Stimulated activated CD4-positive, alpha-beta T cell treated with anti-CD3 and anti-CD28 coated beads, Interleukin-1b, Interleukin-23, amount 100 ng/mL, for 1 hour (primary cell): ENCODE measurements at places on chromosomes 1 and 21.

GRCh38 chr1:168470901-168471431 is 72.8 kb downstream of the XCL2 start:
- no peak for DNase-seq

- no peak for DNase-seq
Observed at GRCh38 chr1:218930472-218931241, 243.0 kb upstream of the LYPLAL1 start.

DNA sequence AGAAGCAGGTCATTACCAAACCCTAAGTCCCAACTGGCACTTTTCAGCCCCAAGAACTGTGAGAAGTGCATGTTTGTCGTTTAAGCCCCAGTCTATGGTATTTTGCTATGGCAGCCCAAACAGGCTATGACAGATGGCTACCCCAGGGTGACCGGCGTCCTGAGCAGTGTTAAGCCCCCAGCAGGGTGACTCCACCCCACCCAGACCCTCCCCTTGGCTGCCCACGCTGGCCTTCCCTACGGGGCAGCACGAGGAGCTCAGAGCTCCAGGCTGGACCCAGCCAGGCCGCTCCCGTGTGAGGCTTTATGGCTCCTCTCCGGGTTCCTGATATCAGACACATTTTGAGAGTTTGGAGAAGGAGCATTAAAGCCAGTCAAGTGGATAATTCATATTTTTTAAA is 684.0 kb downstream of the PTPRU start:
- no peak for DNase-seq

DNA sequence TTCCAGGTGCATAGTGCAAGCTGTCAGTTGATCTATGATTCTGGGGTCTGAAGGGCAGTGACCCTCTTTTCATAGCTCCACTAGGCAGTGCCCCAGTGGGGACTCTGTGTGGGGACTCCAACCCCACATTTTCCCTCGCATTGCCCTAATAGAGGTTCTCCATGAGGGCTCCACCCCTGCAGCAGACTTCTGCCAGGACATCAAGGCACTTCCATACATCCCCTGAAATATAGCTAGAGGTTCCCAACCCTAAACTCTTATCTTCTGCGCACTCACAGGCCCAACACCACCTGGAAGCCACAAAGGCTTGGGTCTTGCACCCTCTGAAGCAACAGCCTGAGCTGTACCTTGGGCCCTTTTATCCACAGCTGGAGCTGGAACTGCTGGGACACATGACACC is 65.7 kb upstream of the PKN2 start:
- no peak for DNase-seq

GRCh38 chr1:225906467-225906866 is 17.5 kb upstream of the LEFTY1 start:
- DNase-seq: no peak

GRCh38 chr1:230308039-230308438 is 118.1 kb downstream of the PGBD5 start:
- DNase-seq: no peak

GRCh38 chr1:201140235-201140940 is 13.4 kb upstream of the ASCL5 start:
- no peak for DNase-seq

DNA sequence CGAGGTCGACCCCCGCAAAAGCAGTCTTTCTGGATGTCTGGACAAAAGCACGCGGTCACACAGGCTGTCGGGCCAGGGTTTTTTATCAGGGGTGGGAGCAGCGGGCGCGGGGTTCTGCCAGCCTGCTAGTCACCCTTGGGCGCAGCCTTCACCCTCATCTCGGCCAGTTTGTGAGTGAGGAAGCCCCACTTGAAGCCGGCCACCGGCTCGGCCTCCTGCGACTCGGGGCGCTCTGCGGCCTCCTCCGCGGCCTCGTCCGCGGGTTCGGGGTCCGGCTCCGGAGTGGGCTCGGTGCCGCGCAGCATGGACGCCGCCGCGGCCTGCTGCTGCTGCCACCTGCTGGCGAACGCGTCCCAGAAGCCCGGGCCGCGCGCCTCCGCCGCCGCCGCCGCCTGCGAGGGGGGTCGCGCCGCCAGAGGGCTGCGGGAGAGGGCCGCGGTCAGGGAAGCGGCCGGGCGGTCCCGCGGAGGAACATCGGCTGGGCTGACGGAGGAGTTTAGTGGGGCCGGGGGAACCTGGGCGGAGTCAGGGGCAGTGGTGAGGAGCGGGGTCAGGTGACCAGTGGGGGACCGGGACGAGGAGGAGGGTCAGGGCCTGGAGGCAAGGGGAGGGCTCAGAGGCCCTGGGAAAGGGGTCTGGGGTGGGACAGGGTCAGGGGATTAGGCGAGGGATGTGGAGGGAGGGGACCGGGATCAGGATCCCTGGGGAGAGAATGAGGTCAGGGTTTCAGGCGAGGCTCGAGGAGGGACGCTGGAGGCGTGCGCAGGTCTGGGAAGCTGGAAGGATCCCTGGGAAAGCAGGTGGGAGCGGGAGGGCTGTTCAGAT is 4.5 kb downstream of the C1orf232 start:
- no peak for DNase-seq

DNA sequence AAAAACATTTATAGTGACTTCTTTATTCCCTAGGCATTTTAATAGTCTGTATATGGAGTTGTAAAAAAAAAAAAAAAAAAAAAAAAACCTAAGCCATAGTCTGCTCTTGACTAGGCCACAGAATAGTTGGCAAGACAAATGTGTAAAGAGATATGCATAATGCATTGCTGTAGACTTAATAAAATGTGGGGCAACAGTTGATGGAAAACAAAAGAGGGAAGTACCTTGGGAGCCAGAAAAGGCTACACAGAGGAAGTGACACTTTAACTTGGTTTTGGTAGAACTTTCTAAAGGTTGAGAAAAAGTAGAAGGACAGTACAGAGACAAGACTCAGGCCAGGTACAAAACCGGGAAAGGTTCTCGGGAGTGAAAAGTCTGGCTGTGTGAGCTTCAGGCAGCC is 802.9 kb upstream of the ADAMTS5 start:
- DNase-seq: no peak

DNA sequence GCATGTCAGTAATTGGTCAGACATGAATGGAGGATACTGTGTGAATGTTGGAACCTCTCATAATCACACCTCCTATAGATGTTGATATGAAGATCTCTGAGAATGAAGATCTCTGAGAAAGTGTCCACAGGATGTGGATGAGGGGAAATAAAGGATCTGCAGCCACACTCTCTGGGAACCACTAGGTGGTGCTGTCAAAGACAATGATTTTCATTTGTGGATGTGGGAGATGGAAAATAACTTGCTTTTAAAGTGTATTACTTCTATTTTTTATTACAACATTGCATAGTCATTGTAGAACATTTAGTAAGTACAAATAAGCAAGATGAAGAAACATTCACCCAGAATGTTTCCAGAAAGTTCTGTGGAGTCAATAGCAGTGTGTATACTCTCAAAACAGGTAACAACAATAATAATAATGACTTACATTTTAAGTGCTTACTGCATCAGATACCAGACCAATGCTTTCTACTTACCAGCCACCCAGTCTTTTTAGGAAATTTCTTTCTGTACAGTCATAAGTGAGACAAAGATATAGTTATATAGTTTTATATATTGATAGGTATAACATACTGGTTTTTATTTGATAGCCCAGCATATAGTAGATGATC is 128.2 kb downstream of the ATG4C start:
- DNase-seq: no peak

GRCh38 chr1:46529031-46529630 is 22.3 kb downstream of the KNCN start:
- no peak for DNase-seq

DNA sequence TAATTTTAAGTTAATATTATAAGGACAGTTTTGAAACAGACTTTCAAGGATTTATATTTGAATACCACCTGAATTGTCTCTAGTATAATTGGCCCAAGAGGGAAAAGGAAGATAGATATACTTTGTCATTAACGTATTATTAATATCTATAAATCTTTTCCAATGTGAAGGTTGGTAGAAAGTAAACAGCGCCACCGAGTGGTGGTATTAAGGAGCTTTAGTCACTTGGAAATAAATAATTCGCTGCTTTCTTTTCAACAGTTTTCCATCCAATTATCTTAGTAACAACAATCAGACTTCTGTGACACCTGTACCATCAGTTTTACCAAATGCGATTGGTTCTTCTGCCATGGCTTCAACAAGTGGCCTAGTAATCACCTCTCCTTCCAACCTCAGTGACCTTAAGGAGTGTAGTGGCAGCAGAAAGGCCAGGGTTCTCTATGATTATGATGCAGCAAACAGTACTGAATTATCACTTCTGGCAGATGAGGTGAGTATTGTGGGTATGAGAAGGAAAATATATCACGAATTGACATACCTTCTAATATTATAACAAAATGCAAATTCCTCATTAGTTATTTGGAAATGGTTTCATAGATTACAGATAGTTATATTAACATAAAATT is 37.7 kb downstream of the SH3GLB1 start:
- DNase-seq: peak; percentile 16

DNA sequence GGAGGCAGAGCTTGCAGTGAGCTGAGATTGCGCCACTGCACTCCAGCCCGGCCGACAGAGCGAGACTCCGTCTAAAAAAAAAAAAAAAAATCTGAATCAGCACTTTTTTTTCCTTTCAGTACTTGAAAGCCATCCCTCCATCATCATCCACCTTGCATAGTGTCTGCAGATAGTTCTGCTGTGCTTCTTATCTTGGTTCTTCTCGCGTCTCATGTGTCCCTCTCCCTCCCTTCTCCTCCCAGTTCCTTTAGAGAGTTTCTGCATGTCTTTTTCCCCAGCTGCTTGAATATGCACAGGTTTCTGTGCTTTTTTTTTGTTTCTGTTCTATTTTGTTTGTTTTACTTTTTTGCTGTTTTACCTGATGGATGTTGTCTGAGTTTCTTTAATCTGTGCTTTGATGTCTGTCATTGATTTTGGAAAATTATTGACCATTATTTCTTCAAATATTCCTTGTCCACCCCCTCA is 3.9 kb upstream of the COL18A1 start:
- no peak for DNase-seq

DNA sequence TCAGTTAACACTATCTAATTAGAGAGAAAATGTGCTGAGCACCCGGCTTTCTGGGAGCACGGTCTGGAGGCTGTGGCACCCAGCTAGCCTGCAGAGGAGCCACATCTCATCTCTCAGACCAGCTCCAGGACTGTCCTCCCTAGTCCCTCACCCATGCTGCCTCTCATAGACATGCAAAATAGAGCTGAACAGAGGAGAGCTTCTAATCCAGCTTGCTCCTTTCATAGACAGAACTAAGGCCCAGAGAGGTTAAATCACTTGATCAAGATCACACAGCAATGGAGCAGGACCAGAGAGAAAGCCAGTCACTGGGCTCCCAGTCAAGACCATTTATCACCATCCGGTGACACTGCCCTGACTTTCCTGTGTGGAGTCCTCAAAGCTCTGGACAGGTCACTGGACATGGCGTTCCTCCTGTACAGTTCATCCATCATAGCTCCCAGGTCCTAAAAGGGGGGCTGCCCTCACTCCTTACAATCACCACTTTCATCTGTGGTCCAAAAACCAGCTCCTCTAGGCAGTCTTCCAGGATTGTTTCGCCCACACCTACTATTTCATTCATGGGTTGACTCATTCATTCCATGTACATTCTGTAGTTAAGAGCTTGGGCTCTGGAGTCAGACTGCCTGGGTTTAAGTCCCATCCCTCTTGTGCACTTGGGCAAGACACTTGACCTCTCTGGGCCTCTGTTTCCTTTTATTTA is 8.8 kb upstream of the CAMK2N1 start:
- DNase-seq: no peak

GRCh38 chr21:34775793-34776192 is 107.0 kb downstream of the CLIC6 start:
- DNase-seq: no peak

- no peak for DNase-seq
Observed at GRCh38 chr21:18524097-18524880, 120.7 kb upstream of the TMPRSS15 start.

DNA sequence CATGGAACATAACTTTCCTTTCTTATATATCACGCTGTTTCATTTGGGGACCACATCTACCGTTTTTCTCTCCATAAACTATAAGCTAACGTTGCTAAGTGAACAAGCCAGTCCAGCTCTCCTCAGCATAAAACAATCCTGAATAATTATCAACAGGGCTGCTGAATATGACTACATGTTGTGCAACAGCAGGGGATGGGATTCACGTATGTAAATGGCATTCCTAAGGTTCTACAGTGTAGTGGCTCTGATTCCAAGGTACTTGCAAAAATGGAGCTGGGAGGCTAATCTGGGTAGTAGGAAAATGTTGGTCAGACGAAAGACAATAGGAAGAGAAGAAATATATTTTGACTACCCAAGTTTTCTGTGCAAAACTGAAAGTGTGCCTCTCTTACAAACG is 262.8 kb downstream of the RWDD3 start:
- no peak for DNase-seq

GRCh38 chr1:42747125-42747524 is 7.1 kb upstream of the CLDN19 start:
- DNase-seq: peak; percentile 27

DNA sequence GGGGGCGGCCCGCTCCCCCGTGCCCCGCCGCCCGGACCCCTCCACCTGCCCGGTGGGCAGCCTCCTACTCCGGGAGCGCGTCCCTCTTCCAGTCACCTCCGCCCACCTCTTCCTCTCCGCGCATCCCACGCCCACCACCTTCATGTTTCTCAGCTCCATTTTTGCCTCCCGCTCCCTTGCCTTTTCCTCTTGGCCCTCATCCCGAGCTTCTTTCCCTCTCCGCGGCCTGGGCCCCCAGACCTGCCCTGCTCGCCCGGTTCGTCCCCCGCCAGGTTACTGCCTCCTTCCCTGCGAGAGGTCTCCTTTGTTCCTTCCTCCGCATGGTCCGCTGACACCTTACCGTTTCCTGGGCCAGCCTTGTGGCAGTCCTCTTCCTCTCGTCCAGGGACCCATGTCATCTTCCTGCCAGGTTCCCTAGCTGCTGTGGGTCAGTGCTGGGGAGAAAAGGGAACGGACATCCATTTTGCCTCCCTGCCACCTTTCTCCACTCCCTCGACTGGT is 563 bp downstream of the QSOX1 start:
- no peak for DNase-seq

DNA sequence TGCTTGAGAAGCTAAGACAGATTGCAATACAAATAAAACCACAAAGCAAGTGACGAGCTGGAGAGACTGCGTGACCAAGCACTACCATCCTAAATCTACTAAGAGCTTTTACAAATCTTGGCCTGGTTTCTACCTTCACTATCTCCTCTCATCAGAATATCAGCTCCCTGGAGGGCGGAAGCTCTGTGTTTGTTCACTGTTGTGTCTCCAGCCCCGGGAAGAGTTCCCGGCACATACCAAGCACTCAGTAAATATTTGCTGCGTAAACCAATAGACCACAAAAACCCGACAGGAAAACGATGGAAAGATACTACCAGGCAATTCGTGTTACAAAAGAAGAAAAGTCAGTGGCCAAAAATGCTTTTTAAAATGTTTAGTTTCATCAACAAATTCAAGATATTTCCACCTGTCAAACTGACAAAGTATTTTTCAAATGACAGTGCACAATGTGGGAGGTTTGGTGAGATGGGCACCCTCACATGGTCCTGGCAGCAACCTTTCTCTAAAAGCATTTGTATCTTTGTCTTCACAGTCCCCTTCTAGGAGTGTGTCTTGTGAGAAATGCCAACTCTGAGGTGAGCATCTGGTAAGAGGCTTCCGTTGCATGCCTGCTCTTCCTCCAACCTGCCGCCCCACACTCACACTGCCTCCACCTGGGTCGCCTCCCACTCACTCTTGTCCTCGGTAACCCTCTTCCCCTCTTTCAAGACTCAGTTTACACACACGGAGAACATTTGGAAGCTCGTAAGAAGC is 34.7 kb downstream of the SLC1A7 start:
- no peak for DNase-seq
